ENCODE measurements at places on chromosomes 1 and 21.

DNA sequence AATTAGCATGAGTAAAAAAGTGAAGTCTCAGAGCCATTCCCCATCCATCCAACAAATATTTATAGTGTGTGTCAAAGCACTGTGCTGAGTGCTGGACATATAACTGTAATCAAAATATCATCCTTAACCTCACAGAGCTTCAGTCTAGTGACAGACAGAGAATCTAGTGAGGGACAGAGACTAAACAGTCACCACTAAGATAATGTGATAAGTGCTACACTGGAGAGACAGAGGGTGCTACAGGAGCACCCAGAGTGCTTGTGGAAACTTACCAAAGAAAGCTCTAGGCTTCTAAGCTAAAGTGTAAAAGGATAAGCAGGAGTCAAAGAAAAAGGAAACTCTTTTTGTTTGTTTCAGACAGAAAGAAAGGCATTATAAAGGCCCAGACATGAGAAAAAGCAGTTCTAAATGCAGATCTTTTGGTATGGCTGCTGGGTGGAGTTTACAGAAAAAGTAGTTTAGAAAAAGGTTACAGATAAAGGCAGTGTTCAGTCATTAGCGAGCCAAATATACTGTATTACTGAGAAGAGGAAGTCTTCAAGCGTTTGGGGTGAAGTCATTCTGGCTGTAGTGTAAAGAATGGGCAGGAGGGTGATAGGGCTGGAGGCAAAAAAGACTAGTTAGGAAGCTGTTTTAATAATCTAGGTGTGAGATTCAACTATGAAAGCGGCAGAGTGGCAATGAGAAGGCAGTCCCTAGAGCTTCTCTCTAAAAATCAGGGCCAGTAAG, 83.8 kb downstream of the SCMH1 start:
- DNase-seq, result no peak

GRCh38 chr1:108780937-108781574, 34.6 kb downstream of the STXBP3 start:
- no peak for DNase-seq

GRCh38 chr21:30408782-30409494, 13.1 kb downstream of the KRTAP13-1 start:
- DNase-seq, result peak; percentile 44

DNA sequence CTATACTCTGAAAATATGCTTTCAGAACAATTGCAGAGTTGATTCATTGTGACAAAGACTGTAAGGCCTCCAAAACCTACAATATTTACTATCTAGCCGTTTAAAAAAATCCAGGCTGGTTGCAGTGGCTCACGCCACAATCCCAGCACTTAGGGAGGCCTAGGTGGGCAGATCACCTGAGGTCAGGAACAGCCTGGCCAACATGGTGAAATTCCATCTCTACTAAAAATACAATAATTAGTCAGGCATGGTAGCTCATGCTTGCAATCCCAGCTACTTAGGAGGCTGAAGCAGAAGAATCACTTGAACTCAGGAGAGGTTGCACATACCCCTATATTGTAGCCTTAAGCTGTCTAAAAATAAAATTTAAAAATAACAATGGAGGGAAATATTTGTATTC, 5.3 kb upstream of the TFF2 start:
- DNase-seq, result no peak

GRCh38 chr1:184152434-184152898, 100.9 kb downstream of the TSEN15 start:
- peak; percentile 52 for DNase-seq

- no peak for DNase-seq
Measured at GRCh38 chr1:210688512-210689234, 360.0 kb downstream of the HHAT start.

- no peak for DNase-seq
Measured at GRCh38 chr21:29403922-29404538, 105.3 kb downstream of the BACH1 start.

GRCh38 chr1:29180497-29181412, 945 bp downstream of the SRSF4 start:
- DNase-seq, result no peak

DNA sequence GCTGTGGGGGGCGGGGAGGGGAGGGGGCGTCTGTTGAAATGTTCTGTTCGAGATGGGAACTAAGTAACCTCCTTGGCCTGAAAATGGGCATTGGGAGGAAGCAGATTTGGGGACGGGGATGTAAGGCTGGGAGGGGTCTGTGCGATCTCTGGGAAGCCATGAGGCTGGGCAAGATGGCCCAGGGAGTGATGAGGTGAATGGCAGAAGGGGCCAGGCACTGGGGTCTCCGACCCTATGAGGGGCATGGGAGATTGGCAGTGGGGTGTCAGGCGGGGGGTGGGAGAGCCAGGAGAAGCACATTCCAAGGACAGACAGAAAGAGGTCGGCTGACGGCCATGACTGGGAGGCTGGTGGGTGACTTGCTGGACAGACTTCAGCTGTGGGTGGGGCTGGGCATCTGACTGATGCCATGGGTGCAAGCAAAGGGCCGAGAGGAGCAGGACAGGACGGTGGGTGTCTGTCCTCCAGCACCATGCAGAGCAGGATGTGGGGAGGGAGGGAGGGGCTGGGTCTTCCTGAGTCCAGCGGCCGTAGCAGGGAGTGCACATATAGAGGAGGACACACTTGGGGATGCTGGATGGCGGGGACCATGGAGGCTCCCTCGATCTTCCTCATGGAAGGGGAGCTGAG, 30.0 kb upstream of the COL18A1 start:
- no peak for DNase-seq

- no peak for DNase-seq
Measured at GRCh38 chr1:7727809-7728471, 43.2 kb upstream of the VAMP3 start.

DNA sequence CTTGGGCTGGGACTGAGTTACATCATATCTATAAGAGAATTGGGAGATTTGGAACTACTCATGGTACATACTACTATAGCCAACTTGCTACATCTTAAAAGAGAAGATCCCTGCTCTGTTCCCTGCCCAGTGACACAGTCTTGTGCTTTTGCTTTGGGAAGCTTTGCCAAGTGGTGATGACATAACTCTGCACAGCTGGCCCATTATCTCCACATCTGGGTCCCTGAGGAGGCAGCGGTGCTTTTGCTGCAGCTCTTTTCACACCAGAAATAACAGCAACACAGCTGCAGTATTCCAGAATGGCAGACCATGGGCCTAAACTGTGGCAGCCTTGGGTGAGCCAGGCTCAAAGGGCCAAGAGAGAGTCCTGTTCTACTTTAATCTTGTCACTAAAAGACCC, 296.0 kb downstream of the HHAT start:
- no peak for DNase-seq

DNA sequence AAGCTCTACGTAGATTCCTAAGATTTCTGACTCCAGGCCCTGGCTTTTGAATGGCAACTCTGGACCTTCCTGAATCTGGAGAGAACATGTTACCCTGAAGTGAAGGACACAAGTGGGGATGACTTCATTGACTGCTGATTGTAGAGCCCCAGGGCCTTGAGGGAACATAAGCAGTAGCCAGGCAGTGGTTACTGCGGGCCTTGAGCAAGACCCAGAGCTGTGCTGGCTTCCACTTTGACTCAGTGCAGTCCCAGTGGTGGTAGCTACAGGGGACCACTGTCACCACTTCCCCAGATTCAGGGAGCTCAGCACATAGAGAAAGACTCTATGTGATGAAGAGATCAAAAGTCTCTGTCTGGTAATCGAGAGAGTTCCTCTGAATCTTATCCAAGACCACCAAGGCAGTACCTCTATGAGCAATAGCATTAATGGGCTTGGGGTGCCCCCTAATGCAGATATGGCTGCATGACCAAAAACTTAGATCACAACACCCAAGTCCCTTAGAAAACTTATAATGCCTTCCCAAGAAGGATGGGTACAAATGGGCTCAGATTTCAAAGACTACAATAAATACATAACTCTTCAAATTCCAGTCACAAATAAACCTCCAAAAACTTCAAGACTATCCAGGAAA, 1278.3 kb downstream of the AMY1C start:
- DNase-seq, result no peak

- DNase-seq, result peak; percentile 22
Measured at GRCh38 chr1:16235944-16236510, 956 bp downstream of the CPLANE2 start.

DNA sequence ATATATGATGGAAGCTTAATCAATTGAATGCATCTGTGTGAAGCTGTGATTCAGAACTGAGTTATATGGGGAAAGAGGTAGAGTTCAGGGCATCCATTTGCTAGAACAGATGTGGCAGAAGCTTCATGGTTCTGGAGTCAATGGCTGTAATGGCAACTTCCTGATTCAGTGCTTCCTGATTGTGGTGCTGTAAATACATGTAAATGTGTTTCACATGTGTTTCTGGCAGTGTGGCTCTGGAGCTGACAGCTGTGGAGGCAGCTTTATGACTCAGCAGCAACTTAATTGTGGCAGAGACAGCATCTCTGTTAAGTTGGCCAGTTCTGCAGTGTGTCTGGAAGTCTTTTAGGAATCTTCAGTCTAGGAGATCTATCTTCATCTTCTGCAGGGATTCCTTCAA, 226.6 kb upstream of the ZRANB2 start:
- peak; percentile 54 for DNase-seq

DNA sequence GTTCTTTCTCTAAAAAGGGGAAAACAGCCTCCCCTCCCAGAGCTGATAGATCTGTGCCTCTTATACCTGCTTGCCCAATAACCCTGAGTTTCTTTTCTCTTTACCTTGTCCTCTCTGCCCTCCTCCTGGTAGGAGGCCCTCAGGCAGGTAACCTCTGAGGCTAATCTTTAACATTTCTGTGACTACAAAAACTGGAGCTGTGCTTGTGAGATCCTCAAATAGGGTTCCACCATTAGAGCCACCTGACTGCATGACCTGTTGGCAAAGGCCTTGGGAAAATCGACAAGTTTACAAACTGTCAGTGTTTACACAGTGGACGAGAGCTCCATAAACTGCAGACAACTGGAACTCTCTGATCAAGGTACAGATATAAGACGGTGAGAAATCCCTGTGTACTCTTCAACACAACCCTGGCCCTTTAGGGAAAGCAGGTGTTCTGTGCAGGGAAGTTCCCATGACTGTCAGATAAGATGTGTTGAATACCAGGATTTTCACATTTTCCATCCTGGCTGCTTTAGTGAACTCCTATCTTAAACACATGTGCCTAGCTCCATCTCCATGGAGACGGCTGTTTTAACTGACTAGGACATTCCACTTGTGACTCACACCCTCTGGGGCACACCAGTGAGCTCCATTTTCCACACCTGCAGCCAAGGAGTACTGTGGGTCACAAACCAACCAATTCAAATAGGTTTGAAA, 38.3 kb downstream of the ECE1 start:
- peak; percentile 96 for DNase-seq

DNA sequence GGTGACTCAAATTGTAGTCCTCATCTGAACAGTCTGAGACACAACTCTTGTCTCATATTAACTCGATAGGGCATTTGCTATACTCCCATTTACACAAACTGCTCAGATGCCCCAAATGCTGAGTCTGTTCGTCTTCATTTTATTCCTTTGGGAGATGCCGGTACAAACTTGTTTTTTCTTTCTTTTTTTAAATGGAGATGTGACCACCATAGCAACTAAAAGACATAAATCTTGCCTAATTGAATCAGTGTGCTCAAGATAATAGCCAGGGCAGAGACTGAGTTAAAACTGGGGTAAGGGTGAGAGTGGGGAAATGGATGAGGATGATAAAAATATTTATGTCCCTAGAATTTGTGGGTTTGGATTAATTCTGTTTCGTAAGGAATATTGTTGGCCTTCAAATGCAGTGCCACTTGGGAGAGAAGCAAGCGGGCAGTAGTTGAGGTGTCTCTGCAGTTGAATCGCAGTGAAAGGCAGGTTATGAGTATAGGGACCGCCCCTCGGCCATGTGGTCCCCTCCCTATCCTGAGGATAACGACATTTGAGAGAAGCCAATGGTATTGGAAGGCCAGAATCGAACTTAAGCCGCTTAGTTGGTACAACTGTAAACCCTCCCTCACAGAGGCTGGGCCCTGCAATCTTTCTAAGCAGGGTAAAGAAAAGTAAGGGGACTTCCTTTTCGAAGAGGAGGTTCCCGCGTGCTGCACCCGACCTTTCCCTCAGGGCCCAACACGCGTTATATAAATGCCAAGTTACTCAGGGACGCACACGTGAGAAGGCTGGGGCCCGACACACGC, 859 bp upstream of the LRRC8B start:
- DNase-seq, result peak; percentile 29

- no peak for DNase-seq
Measured at GRCh38 chr1:147245129-147245528, 2.6 kb downstream of the CHD1L start.

Measured in astrocyte of the spinal cord (primary cell).